ENCODE measurements at places on chromosomes 2 and 18.

GRCh38 chr18:79927607-79928562 is 23.6 kb downstream of the SLC66A2 start:
- DNase-seq: no peak

DNA sequence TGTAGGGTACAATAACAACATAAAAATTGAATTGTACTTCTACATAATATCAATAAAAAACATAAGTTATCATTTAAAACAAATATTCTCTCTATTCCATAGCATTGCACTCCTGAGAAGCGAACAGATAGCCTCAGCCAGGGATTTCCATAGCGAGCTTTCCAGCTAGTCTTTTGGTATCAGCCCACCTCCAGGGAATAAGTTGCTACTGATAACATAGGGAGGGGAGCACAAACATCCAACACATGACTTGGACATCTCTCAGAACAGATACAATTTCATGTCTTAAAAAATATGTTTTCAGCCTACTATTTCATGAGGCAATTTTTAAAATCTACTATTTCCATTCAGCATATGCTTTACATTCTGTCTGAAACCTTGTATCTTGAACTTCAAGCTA is 804.4 kb upstream of the RAB6C start:
- DNase-seq: no peak

GRCh38 chr2:67502346-67503065 is 105.4 kb downstream of the ETAA1 start:
- DNase-seq: no peak

- DNase-seq: no peak
Observed at GRCh38 chr2:232721882-232722281, 24.8 kb downstream of the GIGYF2 start.

- DNase-seq: no peak
Observed at GRCh38 chr2:83565181-83565580, 893.9 kb downstream of the SUCLG1 start.

- DNase-seq: no peak
Observed at GRCh38 chr2:45889620-45890370, 238.3 kb downstream of the PRKCE start.

DNA sequence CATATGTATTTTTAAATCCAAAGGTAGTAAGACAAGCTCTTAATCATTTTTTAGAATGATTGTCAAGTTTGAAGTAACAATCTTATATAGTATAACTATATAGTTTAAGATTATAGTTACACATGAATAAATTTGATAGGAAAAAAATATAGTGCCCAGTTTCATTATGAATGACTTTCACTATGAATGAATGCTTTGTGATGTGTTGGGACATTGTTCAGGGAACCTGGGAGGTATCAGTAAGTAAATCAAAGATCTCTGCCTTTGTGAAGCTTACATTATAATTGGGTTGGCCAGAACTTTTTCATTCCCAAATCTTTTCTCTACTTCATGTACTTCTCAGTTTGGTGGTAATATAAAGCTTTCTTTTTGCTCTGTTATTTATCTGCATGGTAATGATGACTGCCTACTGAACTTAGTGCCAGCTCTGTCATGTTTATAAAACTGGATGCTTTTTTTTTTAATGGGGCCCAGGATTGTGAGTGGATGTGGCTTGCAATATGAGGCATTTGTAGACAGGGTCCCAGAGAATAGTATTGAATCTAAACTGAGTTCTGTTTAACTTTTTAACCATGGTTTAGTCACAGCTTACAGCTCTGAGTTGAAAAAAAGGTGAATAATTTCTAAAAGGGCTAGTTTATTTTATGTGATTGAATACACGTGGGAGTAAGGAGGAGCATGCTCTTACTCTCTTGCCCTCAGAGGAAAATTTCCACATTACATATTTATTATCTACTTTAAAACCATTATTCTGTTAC is 23.3 kb downstream of the GLS start:
- no peak for DNase-seq

Data from K562 (cell line).